Epithelial cell of alveolus of lung (primary cell): ENCODE measurements at places on chromosomes 1 and 21. TPM values are rescaled to one million over a fixed set of nuclear protein-coding genes. Genes with fewer than 3 reads are reported as not detected.

Gene PTPN14
- 26.8 and 27.5 TPM in 2 replicates for total RNA-seq

Gene LRRC47
- 29.4 and 30.9 TPM in 2 replicates for total RNA-seq

Gene CORT
- total RNA-seq = not detected in 2 replicates

Gene SLC50A1
- total RNA-seq = 21.5 and 51.5 TPM in 2 replicates

Gene OR1C1
- total RNA-seq = not detected in 2 replicates

Gene CAMTA1
- total RNA-seq = 71.0 and 138 TPM in 2 replicates

Gene TRNP1
- 66.3 and 81.3 TPM in 2 replicates for total RNA-seq

Gene VSIG8
- not detected in 2 replicates for total RNA-seq

Gene DDAH1
- total RNA-seq = 6.0 and 27.3 TPM in 2 replicates

Gene MTF2
- 9.3 and 14.8 TPM in 2 replicates for total RNA-seq

Gene OR4F16
- not detected in 2 replicates for total RNA-seq

Gene ADARB1
- total RNA-seq = 23.9 and 66.8 TPM in 2 replicates

Gene TRIM67
- not detected in 2 replicates for total RNA-seq

Gene HORMAD1
- 0.26 TPM in 1 of 2 replicates, not detected in the other for total RNA-seq

Gene LMOD1
- 0.56 and 1.0 TPM in 2 replicates for total RNA-seq

Gene PRDM2
- 6.5 and 21.4 TPM in 2 replicates for total RNA-seq

Gene GBP5
- not detected in 2 replicates for total RNA-seq

Gene ASAP3
- 14.5 and 38.8 TPM in 2 replicates for total RNA-seq

Gene PIK3R3
- 1.1 and 2.2 TPM in 2 replicates for total RNA-seq

Gene EVA1C
- total RNA-seq = 3.4 and 6.5 TPM in 2 replicates

Gene LAMC1
- 295 and 300 TPM in 2 replicates for total RNA-seq

Gene CYP4A22
- not detected in 2 replicates for total RNA-seq

Gene S100A7
- not detected in 2 replicates for total RNA-seq
